ENCODE measurements at places on chromosomes 6 and 20. TPM values are rescaled to one million over a fixed set of nuclear protein-coding genes. Genes with fewer than 3 reads are reported as not detected.

DNA sequence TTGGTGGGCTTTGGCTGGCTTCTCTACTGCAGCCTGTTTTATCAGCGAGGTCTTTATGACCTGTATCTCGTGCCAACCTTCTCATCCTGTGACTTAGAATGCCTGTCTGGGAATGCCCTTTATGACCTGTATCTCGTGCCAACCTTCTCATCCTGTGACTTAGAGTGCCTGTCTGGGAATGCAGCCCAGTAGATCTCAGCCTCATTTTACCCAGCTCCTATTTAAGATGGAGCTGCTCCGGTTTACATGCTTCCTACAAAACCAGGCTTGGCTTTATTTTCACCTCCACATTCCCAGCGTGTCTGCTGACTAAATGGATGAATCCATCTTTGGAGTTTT lies 395.3 kb downstream of the PREX1 start:
- no peaks in the 10 kb centered on the region for H3K4me1 ChIP-seq
- no peak overlapping the region for H3K27ac ChIP-seq
- DNase-seq = no peak
- H3K36me3 ChIP-seq = no peaks in the 10 kb centered on the region
- no peak overlapping the region for H3K4me3 ChIP-seq

Gene LST1
- 127 TPM for total RNA-seq

Gene BNIP5
- total RNA-seq = not detected

GRCh38 chr6:32113386-32114352 lies 4.5 kb upstream of the TNXB start:
- peaks cover 35% of the 10 kb centered on the region for H3K36me3 ChIP-seq
- no peaks in the 10 kb centered on the region for H3K27me3 ChIP-seq
- peak overlapping the region; percentile 85 for H3K27ac ChIP-seq
- peaks cover 66% of the 10 kb centered on the region for H3K4me1 ChIP-seq
- peak; percentile 79 for DNase-seq

Gene PBOV1
- not detected for total RNA-seq

Gene SLC22A2
- not detected for total RNA-seq

Gene RFX6
- total RNA-seq = not detected

- no peak for DNase-seq
- H3K27me3 ChIP-seq = no peaks in the 10 kb centered on the region
- H3K36me3 ChIP-seq = peaks cover 34% of the 10 kb centered on the region
- H3K27ac ChIP-seq = peak overlapping the region; percentile 99
- peaks cover 37% of the 10 kb centered on the region for H3K4me1 ChIP-seq
Observed at GRCh38 chr6:30327232-30327746, 562 bp downstream of the TRIM39 start.

All from lower lobe of right lung (tissue), 2 donors.